A172 (cell line): ENCODE measurements at places on chromosomes 11 and 22. TPM values are rescaled to one million over a fixed set of nuclear protein-coding genes. Genes with fewer than 3 reads are reported as not detected.

- no peak for DNase-seq
Measured at GRCh38 chr11:121426476-121427399, 25.4 kb upstream of the SORL1 start.

GRCh38 chr11:72250661-72251464 is 6.9 kb upstream of the PHOX2A start:
- no peak for DNase-seq

- no peak for DNase-seq
Measured at GRCh38 chr11:120060512-120060911, 77.4 kb downstream of the TRIM29 start.

- no peak for DNase-seq
Measured at GRCh38 chr11:129324533-129325175, 51.0 kb upstream of the BARX2 start.

- DNase-seq, result no peak
Measured at GRCh38 chr11:111419641-111420327, 40.7 kb upstream of the POU2AF1 start.

DNA sequence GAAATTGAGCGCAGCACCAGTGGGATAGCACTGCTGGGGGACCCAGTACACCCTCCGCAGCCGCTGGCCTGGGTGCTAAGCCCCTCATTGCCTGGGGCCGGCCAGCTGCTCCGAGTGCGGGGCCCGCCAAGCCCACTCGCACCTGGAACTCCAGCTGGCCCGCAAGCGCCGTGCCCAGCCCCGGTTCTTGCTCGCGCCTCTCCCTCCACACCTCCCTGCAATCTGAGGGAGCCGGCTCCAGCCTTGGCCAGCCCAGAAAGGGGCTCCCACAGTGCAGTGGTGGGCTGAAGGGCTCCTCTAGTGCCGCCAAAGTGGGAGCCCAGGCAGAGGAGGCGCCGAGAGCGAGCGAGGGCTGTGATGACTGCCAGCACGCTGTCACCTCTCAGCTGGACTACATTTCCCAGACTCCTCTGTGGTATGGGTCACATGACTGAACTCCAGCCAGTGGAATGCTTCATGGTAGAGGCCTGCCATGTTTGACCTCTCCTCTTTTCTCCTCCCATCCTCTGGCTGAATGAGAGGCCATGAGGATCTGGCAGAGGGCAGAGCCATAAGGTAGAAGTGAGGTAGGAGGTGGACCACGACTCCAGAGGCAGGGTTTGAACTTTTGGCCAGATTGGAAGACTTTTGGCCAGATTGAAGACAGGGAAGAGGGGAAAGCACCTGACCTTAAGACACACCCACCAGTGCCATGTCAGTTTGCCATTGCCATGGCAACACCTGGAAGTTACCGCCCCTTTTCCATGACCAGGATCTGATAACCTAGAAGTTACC is 6.2 kb downstream of the MRGPRD start:
- peak; percentile 42 for DNase-seq

- DNase-seq, result no peak
Measured at GRCh38 chr11:10338287-10338686, 33.4 kb downstream of the ADM start.

- DNase-seq, result no peak
Measured at GRCh38 chr11:65132988-65133700, 1.2 kb downstream of the SYVN1 start.

DNA sequence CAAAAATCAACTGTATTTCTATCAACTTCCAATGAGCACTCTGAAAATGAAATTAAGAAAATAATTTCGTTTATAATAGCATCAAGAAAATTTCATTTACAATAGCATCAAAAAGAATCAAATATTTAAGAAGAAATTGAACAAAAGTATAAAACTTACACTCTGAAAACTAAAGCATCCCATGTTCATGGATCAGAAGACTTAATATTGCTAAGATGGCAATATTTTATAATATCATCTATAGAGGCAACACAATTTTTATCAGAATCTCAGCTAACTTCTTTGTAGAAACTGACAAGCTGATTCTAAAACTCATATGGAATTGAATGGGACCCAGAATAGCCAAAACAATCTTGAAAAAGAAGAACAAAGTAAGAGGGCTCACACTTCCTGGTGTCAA is 19.9 kb downstream of the NUP160 start:
- no peak for DNase-seq

OR51E2 gene
- total RNA-seq, result not detected in 2 replicates

MTFP1 gene
- 16.6 and 17.1 TPM in 2 replicates for total RNA-seq

CDKN1C gene
- total RNA-seq, result 32.5 and 40.5 TPM in 2 replicates

GAB4 gene
- not detected in 2 replicates for total RNA-seq

DGAT2 gene
- total RNA-seq, result 15.2 and 15.9 TPM in 2 replicates

DUSP8 gene
- total RNA-seq, result 2.9 and 5.1 TPM in 2 replicates
